ENCODE measurements at places on chromosomes 4 and X.

GRCh38 chr4:10298681-10299080 lies 158.5 kb downstream of the ZNF518B start:
- no peak for DNase-seq

- DNase-seq = no peak
Measured at GRCh38 chr4:53613428-53613827, 22.1 kb upstream of the LNX1 start.

DNA sequence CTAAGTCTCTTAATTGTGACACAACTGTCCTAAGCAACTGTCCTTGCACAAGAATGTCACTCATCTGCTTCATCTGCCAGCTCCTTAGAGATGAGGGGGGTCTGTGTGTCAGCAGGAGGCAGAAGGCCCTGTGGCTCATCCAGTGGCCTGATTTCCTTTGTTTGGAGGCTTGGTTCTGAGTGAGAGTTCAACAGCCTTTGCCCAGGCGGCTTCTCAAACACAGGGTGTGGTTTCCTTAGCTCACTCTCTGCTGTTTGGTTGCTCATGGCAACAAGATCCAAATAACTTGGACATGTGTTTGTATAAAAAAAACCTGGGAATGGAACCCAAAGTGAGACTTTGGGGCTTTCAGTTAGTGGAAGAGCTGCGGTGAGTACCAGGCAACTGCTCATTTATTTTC lies 46.6 kb downstream of the MAP7D3 start:
- no peak for DNase-seq

DNA sequence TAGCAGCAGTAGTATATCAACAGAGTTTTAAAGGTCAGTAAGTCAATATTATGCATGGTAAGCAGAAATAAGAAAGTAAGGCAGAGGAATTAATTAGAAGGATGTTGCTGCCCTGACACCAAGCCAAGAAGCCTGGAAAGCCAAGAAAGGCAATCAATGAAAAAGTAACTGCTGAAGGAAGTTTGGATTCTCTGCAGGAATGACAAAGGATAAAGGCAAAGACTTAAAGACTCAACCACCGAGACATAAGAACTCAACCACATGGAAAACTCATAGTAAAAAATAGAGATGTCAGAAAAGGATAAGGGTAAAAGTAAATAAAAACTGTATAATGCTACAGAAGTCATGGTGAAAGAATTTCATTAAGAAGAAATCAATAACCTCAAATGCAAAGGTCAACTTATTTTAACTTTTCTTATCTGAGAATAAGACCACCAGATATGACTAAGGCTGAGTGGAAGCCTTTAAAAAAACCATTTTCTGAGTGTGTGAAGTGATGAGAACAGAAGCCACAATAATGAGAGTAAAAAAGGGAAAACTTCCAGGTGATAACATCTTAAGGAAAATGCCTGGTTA lies 55.2 kb downstream of the NEK1 start:
- DNase-seq = no peak

DNA sequence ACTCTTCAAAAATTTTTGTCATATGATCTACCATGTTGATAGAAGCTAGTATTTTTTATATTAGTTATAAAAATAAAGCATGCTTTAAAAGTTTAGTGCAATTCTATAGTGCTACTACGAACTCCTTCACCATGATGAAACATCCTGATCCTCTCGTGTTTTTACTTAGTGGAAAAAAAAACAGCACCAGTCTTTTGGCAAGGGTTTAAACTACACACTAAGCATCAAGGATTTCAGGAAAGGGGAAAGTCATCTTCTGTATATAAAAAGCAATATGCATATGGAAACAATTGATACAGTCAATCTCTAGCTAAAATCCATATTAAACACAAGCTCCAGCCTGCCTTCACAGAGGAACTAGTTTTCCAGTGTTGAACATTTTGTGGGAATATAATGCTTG lies 18.7 kb downstream of the CHM start:
- DNase-seq = no peak

DNA sequence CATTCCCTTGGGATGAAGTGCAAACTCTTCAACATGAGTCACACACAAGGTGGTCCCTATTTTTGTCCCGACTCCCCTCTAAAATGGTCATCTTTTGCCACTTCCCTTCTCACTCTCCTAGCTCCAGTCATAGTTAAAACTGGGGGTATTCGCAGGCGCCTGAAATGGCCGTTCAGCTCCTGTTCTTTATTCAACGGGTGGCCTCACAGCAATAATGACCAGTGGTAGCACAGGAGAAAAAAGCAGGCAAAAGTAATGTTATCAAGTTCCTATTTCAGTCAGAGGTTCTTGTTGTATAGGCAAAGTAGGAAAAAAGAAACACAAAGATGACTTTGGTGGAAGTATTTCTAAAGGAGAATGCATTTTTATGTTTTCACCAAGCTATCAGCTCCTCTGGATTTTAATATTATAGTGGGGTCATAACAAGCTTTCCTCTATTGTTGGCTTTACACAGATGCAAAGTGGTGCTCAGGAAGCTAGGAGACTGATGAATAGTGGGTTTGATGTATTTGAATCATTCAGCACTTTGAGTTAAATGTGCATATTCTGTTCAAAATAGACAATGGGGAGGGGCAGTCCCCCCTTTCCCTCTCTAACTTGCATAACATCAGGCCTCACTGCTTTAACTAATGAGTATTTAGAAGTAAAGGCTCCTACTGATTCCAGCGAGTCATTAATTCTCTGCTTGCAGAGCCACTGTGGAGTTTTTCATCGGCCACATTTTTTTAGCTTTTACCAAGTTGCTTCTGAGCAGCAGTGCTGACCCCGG lies 171.2 kb upstream of the NDP start:
- no peak for DNase-seq

GRCh38 chr4:146121757-146122156 lies 53.8 kb upstream of the LSM6 start:
- no peak for DNase-seq

DNA sequence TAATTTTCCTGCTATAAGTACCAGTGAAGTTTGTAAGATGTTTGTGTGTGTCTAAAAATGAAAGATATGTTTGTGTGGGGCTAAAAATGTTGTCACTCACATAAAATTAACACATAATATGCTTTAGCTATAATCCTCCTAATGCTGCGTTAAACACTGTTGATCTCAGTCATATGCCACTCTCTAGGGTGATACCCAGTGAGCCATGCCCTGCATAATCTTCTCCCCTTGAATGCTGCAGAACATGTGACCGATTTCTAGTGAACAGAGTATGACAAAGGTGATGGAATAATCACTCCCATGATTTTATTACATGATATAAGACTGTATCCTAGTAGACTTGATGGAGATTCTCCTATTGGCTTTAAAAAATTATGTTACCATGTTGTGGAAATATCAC lies 119.1 kb upstream of the EPHA5 start:
- DNase-seq = no peak

DNA sequence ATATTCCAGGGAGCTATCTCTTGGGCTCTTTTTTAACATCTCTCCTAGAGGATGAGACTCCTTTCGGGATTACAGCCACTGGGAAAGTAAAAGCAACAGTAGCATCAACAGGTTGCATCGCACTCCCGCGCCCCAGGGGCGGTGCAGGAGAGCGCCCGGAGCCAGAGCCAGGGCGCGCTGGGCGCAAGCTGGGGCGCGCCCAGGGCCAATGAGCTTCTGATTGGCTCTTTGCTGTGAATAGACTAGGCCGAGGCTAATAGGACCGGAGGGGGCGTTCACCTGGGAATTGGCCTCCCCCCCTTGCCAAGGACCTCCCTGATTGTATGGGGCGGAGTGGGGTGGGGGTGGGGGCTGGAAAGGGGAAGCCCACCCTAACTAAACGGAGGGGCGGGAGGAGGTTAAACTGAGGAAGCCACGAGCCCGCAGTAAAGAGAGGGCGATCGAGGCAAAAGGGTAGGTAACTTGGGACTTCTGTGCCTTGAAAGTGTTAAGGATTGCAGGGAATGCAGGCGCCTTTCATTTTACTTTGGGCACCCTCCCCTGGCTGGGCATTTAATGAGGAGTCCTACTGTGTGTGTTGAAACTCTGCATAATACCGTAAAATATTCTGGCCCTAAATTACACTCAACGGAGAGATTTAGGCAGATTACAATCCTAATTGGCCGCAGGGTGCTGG lies 1.1 kb upstream of the ATOH1 start:
- no peak for DNase-seq

DNA sequence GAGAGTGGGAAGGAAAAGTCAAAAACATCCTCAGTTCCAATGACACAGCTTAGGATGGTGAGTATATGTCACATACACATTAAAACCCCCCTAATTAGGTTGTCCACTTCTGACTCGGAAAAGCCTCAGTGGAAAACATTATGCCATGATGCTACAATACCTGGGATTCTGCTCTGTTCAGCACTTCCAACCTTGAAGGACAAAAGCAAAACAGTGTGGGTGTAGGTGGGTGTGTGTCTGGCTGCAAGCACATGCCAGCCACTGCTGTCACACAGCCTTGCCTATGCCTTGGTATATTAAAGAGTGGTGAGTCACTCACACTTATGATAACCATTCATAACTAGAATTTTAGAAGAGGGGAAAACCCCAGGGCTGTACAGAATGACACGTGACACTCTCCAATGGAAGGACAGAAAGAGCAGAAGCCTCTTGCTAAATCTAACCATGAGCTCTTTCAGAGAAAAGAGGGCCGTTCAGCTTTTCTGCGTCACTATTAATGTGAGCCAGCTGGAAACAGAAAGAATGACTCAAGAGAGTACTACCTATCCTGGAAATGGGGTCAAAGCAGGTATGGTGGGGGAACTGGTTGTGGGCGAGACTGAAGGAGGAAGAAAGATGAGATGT lies 159.6 kb downstream of the TET2 start:
- no peak for DNase-seq

DNA sequence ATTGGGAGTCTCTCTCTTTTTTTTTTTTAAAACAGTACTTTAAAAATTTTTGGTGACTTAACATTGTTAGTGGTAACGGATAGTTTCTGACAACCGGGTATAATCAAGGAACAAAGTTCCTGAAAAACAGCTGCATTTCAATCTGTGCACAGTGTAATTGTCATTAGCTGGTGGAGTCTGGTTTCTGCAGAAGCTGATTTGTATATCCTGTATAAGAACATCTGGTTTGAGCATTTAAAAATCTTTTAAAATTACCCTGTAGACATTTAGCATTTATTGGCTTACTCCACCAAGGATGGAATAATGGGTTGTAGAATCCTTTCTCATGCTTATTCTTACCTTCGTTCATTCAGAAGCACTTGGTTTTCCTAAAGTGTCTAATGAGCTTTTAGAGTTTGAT lies 11.2 kb downstream of the JADE1 start:
- DNase-seq = no peak

DNA sequence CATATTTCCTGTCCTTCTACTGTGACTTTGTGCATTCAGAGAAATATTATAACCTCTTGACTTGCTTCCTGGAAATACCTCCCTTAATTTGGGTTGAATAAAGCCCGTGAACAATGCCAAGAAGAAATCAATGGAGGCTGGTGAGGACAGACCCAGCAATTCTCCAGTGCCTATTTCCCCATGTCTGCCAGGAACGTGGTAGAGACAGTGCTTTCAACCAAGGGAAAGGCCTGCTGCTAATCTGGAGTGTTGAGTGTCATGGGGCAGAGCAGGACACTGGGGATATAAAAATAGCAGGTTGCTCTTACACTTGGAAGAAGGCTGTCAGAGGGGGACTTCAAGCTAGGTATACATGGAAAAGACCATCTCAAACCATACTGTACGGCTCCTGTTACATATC lies 19.9 kb downstream of the TSC22D3 start:
- DNase-seq = no peak

GRCh38 chrX:103637604-103638338 lies 9.0 kb downstream of the TCEAL1 start:
- no peak for DNase-seq
